Large intestine (tissue), 12 donors: ENCODE measurements at places on chromosomes 1 and 21. TPM values are rescaled to one million over a fixed set of nuclear protein-coding genes. Genes with fewer than 3 reads are reported as not detected.

- no peaks in the 10 kb centered on the region for H3K27me3 ChIP-seq
- no peak overlapping the region for H3K27ac ChIP-seq
- no peak for DNase-seq
- no peaks in the 10 kb centered on the region for H3K4me1 ChIP-seq
- no peak overlapping the region for H3K4me3 ChIP-seq
Observed at GRCh38 chr1:44862829-44863401, 19.9 kb upstream of the PTCH2 start.

- H3K36me3 ChIP-seq = no peaks in the 10 kb centered on the region
- no peak overlapping the region for H3K27ac ChIP-seq
- DNase-seq = no peak
- no peaks in the 10 kb centered on the region for H3K4me1 ChIP-seq
- H3K27me3 ChIP-seq = no peaks in the 10 kb centered on the region
- no peak overlapping the region for H3K4me3 ChIP-seq
Observed at GRCh38 chr1:191969290-191969689, 189.0 kb upstream of the RGS18 start.

DNA sequence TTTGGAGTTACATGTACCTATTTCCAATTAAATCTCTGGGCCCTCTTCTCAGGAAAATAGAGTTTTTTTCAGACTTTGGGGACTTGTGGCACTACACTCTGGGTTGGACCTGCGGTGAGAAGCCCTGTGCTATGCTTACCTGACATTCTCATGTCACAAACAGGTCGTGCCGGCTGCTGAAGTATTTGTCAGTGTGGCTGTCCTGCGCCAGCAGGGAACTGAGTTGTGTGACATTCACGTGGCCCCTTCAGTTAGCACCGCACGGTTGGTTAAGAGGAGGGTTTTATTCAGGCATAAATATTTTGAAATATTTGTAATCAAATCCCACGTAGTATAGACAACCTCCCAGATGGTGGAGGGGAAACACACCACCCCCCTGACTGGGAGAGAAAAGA lies 6.3 kb upstream of the COL6A2 start:
- no peak for DNase-seq
- peaks cover 5% of the 10 kb centered on the region for H3K27me3 ChIP-seq
- H3K4me3 ChIP-seq = no peak overlapping the region
- H3K4me1 ChIP-seq = peaks cover 6% of the 10 kb centered on the region
- no peaks in the 10 kb centered on the region for H3K36me3 ChIP-seq
- peak overlapping the region; percentile 59 for H3K27ac ChIP-seq

DNA sequence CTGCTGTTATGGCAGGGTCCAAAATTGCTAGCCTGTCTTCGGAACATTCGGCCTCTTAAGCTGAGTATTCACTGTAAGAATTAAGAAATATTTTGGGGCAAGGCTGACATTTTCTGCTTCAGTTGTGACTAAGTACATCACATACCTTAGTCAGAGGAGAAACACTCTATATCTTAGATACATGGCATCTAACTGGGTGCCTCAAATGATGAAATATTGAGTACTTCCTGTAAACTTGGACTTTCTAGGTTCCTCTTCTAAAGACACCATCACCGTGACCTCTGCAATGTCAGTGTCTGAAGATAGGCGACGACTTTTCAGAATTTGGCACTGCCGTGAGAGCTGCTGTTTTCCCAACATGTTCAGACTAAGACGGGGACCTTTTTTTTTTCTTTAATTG lies 65.6 kb downstream of the PCBP3 start:
- no peak overlapping the region for H3K27ac ChIP-seq
- H3K4me1 ChIP-seq = no peaks in the 10 kb centered on the region
- no peak overlapping the region for H3K4me3 ChIP-seq
- no peaks in the 10 kb centered on the region for H3K27me3 ChIP-seq
- no peak for DNase-seq

- no peak overlapping the region for H3K4me3 ChIP-seq
- no peak for DNase-seq
- H3K4me1 ChIP-seq = no peaks in the 10 kb centered on the region
- peaks cover 11% of the 10 kb centered on the region for H3K27me3 ChIP-seq
Observed at GRCh38 chr1:40659649-40659947, 5.9 kb downstream of the RIMS3 start.

GRCh38 chr1:31580513-31580870 lies 4.2 kb downstream of the TINAGL1 start:
- no peaks in the 10 kb centered on the region for H3K27me3 ChIP-seq
- H3K4me3 ChIP-seq = no peak overlapping the region
- H3K27ac ChIP-seq = peak overlapping the region; percentile 67

DNA sequence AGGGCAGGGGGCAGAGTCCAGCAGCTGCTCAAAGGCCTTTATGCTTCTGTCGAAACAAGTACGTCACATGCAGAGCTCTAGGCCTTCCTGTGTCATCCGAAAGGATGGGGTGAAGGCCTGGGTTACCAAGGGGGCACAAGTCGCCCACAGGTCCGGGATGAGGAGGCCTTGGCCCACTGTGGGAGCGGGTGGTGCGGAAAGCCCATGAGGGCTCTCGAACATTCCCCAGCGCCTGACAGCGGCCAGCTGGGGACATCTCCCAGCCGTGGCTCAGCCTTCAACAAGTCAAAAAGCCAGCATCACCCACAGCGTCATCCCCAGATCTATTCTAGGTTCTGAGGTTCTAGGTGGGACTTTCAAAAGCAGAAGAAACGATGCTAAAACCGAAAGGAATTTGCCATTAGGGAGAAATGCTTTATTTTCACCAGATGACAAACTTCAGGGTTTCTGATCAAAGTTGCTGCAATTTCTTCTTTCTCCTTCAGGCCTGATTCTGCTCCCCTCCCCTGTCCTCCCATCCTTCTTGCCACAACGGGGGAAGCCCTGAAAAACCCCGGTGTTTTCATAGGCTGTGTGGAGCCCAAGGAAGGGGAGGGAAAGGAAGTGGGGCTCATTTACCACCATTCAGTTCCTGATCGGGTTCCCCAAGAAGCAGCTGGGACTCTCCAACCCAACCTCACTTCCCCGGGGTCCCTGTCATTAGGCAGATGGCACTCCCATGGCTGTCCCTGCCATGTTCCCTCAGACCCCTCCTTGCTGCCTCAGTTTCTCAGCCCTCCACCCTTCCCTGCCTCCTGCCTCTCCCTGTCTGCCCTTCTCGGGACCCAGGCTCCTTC lies 17.6 kb downstream of the GPR137B start:
- no peaks in the 10 kb centered on the region for H3K36me3 ChIP-seq
- DNase-seq = peak; percentile 85
- peak overlapping the region; percentile 51 for H3K27ac ChIP-seq

GRCh38 chr1:119986007-119986497 lies 83.4 kb downstream of the NOTCH2 start:
- no peaks in the 10 kb centered on the region for H3K27me3 ChIP-seq
- H3K4me1 ChIP-seq = no peaks in the 10 kb centered on the region
- no peak overlapping the region for H3K27ac ChIP-seq
- no peak for DNase-seq
- H3K36me3 ChIP-seq = peaks cover 6% of the 10 kb centered on the region

DNA sequence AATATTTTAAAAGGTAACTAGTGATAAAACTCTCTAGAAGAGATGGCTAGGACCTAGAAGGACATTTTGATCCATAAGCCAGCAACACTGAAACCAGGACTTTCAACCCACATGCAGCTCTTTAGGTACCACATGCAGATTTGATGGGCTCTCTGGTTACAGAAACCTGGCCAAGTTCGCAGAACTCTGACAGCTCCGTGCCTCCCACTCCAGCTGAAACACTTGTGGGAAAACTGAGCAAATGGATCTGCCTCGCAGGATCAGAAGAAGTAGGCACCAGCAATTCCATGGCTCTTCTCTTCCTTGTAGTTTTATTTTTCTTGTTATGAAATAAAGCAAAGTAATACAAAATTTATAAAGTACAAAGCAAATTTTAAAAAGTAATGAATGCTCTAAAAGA lies 58.5 kb downstream of the ST6GALNAC5 start:
- H3K27me3 ChIP-seq = no peaks in the 10 kb centered on the region
- H3K4me3 ChIP-seq = no peak overlapping the region
- H3K36me3 ChIP-seq = no peaks in the 10 kb centered on the region

DNA sequence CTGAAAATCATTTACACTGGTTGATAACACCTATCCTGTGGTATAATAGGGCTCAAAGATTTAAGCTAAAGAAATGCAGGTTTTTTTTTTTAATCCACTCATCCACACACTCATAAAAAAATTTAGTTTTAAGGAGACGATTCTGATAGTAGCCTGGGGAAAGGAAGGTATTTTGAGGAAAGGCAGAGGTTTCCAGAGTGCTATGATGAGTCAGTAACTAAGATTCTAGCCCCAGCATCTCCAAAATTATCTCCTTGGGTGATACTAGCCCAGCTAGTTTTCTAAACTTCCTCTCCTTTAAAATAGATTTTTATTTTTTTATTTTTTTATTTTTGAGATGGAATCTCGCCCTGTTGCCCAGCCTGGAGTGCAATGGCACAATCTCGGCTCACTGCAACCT lies 20.7 kb downstream of the ASAP3 start:
- H3K27me3 ChIP-seq = no peaks in the 10 kb centered on the region
- no peak overlapping the region for H3K27ac ChIP-seq
- peaks cover 5% of the 10 kb centered on the region for H3K4me1 ChIP-seq
- no peak for DNase-seq
- no peak overlapping the region for H3K4me3 ChIP-seq
- no peaks in the 10 kb centered on the region for H3K36me3 ChIP-seq

GRCh38 chr1:173453982-173454381 lies 23.2 kb upstream of the PRDX6 start:
- no peaks in the 10 kb centered on the region for H3K36me3 ChIP-seq
- H3K4me1 ChIP-seq = no peaks in the 10 kb centered on the region
- H3K4me3 ChIP-seq = no peak overlapping the region
- H3K27me3 ChIP-seq = no peaks in the 10 kb centered on the region
- no peak overlapping the region for H3K27ac ChIP-seq
- DNase-seq = no peak

- H3K36me3 ChIP-seq = no peaks in the 10 kb centered on the region
- no peaks in the 10 kb centered on the region for H3K4me1 ChIP-seq
- no peak overlapping the region for H3K27ac ChIP-seq
- DNase-seq = no peak
- no peaks in the 10 kb centered on the region for H3K27me3 ChIP-seq
Observed at GRCh38 chr1:18739408-18739807, 108.8 kb downstream of the PAX7 start.

- no peaks in the 10 kb centered on the region for H3K36me3 ChIP-seq
- H3K4me1 ChIP-seq = no peaks in the 10 kb centered on the region
- H3K27ac ChIP-seq = no peak overlapping the region
- no peaks in the 10 kb centered on the region for H3K27me3 ChIP-seq
- H3K4me3 ChIP-seq = no peak overlapping the region
- DNase-seq = no peak
Observed at GRCh38 chr1:192045131-192045530, 113.1 kb upstream of the RGS18 start.

GRCh38 chr1:25893116-25893515 lies 13.1 kb downstream of the STMN1 start:
- H3K27me3 ChIP-seq = no peaks in the 10 kb centered on the region
- peaks cover 55% of the 10 kb centered on the region for H3K4me1 ChIP-seq
- no peak overlapping the region for H3K4me3 ChIP-seq
- H3K27ac ChIP-seq = peak overlapping the region; percentile 83
- no peak for DNase-seq

GRCh38 chr1:52603630-52604029 lies 1.5 kb downstream of the GPX7 start:
- DNase-seq = no peak
- no peaks in the 10 kb centered on the region for H3K27me3 ChIP-seq
- H3K4me1 ChIP-seq = peaks cover 23% of the 10 kb centered on the region
- H3K27ac ChIP-seq = peak overlapping the region; percentile 66
- H3K36me3 ChIP-seq = peaks cover 23% of the 10 kb centered on the region
- H3K4me3 ChIP-seq = no peak overlapping the region

DNA sequence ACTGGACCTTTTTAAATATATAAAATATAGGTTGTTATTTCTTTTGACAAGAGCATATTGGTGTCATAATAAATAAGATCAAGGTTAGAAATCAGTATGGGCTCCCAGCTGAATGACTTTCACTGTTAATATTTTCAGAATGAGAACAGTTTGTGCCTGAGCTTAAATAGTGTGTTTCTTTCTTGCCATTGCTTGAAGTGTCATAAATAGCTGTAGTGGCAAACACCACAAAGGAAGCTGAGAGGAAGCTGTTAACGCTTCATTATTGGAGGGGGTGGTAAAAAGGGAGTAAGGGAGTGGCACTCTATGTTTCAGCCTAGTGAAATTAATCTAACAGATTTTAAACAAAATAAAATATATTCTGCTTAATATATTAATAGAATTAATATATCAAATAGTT lies 1089.8 kb upstream of the NCAM2 start:
- H3K27me3 ChIP-seq = no peaks in the 10 kb centered on the region
- no peak overlapping the region for H3K4me3 ChIP-seq
- H3K4me1 ChIP-seq = no peaks in the 10 kb centered on the region

- H3K27me3 ChIP-seq = no peaks in the 10 kb centered on the region
- no peak overlapping the region for H3K4me3 ChIP-seq
- H3K4me1 ChIP-seq = peaks cover 19% of the 10 kb centered on the region
- no peak for DNase-seq
- H3K36me3 ChIP-seq = no peaks in the 10 kb centered on the region
- H3K27ac ChIP-seq = no peak overlapping the region
Observed at GRCh38 chr1:68178821-68179490, 53.4 kb downstream of the WLS start.

- H3K4me1 ChIP-seq = peaks cover 29% of the 10 kb centered on the region
- no peaks in the 10 kb centered on the region for H3K27me3 ChIP-seq
- H3K4me3 ChIP-seq = peak within 1 kb of the TSS; percentile 33
- no peak for DNase-seq
Observed at GRCh38 chr1:151720974-151721787, at the start of gene RIIAD1. RIIAD1 (plus strand) TSS chr1:151721522; CDS start chr1:151721537, 15 bp downstream.

DNA sequence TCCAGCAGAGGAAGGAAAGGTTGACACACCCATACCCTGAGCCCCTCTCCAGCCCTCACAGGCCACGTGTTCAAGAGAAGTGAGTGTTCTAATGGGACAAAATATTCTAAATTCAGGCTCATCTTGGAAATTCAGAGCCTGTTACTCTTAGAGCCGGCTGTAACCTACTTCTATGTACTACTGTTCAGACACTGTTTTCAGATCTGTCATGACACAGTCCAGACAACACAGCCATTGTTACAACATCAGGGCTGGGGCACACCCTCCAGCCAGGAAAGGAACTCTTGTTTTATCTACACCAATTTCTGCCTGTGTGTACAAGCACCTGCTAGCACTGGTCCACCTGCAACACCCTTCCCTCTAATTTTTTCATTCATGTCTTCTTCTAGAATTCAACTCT lies 145.4 kb upstream of the C8B start:
- no peak overlapping the region for H3K27ac ChIP-seq
- H3K36me3 ChIP-seq = no peaks in the 10 kb centered on the region
- H3K4me1 ChIP-seq = no peaks in the 10 kb centered on the region
- H3K27me3 ChIP-seq = no peaks in the 10 kb centered on the region

Gene CLEC20A
- 0.09 TPM for polyA plus RNA-seq

Gene OR6K6
- not detected for polyA plus RNA-seq

Gene THEM4
- polyA plus RNA-seq = 40.7 TPM

Gene VHLL
- polyA plus RNA-seq = not detected

Gene C8A
- polyA plus RNA-seq = 0.34 TPM

Gene SEMA4A
- 6.4 TPM for polyA plus RNA-seq

Gene ASCL5
- 0.15 TPM for polyA plus RNA-seq

Gene HES3
- polyA plus RNA-seq = not detected

Gene CPTP
- 17.7 TPM for polyA plus RNA-seq
